Urinary bladder (tissue), 4 donors: ENCODE measurements at places on chromosomes 12 and 14.

GRCh38 chr12:120388691-120389481, 19.9 kb upstream of the MSI1 start:
- no peak for DNase-seq

GRCh38 chr14:46140445-46140844, 511.1 kb downstream of the RPL10L start:
- no peak for DNase-seq

- no peak for DNase-seq
Measured at GRCh38 chr14:74612350-74613021, 449 bp upstream of the LTBP2 start.

GRCh38 chr12:4580281-4580688, 18.3 kb downstream of the DYRK4 start:
- DNase-seq: no peak

GRCh38 chr12:1890119-1890703, 28.2 kb downstream of the CACNA2D4 start:
- DNase-seq: no peak
